ENCODE measurements at places on chromosomes 2 and 18. TPM values are rescaled to one million over a fixed set of nuclear protein-coding genes. Genes with fewer than 3 reads are reported as not detected.

The XDH gene
- not detected for polyA plus RNA-seq

The C2orf15 gene
- polyA plus RNA-seq: 0.11 TPM

The TXNDC2 gene
- 0.36 TPM for polyA plus RNA-seq

The GAL3ST2 gene
- not detected for polyA plus RNA-seq

The TRABD2A gene
- polyA plus RNA-seq: 0.79 TPM
